ENCODE measurements at places on chromosomes 2 and 18. TPM values are rescaled to one million over a fixed set of nuclear protein-coding genes. Genes with fewer than 3 reads are reported as not detected.
A peak's percentile ranks its signal among the peaks of the same experiment; 100 is the strongest.

DYNAP gene
- total RNA-seq = not detected

REEP1 gene
- total RNA-seq = 1.1 TPM

CACNB4 gene
- 2.9 TPM for total RNA-seq

GRCh38 chr2:5409898-5410381, 282.2 kb upstream of the SOX11 start:
- no peaks in the 10 kb centered on the region for H3K36me3 ChIP-seq
- H3K27me3 ChIP-seq = no peaks in the 10 kb centered on the region
- DNase-seq = no peak
- H3K27ac ChIP-seq = no peak overlapping the region
- H3K4me1 ChIP-seq = no peaks in the 10 kb centered on the region

DNA sequence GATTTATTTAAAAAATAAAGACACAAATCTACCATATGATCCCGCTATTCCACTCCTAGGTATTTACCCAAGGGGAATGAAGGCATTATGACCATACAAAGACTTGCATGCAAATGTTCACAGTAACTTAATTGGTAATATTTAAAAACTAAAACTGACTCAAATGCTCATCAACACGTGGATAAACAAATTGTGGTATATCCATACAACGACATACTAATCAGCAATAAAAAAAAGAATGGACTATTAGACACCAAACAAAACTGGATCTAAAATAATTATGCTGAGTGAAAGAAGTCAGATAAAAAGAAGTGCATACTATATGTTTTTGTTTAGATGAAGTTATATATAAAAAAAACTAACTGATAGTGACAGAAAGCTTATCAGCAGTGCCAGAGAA, 428.3 kb downstream of the ZEB2 start:
- H3K27me3 ChIP-seq = no peaks in the 10 kb centered on the region
- H3K27ac ChIP-seq = no peak overlapping the region
- no peak for DNase-seq
- no peak overlapping the region for H3K4me3 ChIP-seq
- peaks cover 7% of the 10 kb centered on the region for H3K4me1 ChIP-seq

- peaks cover 6% of the 10 kb centered on the region for H3K27me3 ChIP-seq
- no peaks in the 10 kb centered on the region for H3K36me3 ChIP-seq
- no peak overlapping the region for H3K27ac ChIP-seq
- peaks cover 4% of the 10 kb centered on the region for H3K4me1 ChIP-seq
- DNase-seq = no peak
These were observed 74.8 kb downstream of the NFATC1 start for GRCh38 chr18:79470547-79470946.

DNA sequence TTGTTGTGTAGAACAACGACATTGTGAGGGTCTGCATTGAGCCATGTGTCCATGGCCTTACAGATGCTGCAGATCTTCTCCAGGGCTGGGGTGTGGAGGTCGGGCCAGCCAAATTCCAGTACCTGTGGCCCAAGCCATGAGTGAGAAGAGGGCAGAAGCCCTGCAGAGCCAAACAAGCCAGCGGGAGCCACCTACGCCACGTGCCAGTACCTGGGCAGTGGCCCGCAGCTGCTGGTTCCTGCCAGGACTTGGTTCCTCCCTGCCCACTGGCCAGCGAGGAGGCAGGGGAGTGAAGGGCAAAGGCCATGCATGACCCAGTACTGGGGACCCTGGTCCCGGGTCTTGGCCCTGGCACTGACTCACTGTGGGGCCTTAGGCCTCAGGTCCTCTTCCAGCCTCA, 109.4 kb downstream of the TNS1 start:
- H3K27ac ChIP-seq = no peak overlapping the region
- peaks cover 66% of the 10 kb centered on the region for H3K36me3 ChIP-seq
- no peak overlapping the region for H3K4me3 ChIP-seq
- DNase-seq = no peak

GRCh38 chr2:68251855-68252399, 405 bp downstream of the PPP3R1 start:
- DNase-seq = no peak
- H3K4me1 ChIP-seq = peaks cover 13% of the 10 kb centered on the region
- peak overlapping the region; percentile 69 for H3K4me3 ChIP-seq
- H3K27me3 ChIP-seq = no peaks in the 10 kb centered on the region
- peak overlapping the region; percentile 81 for H3K27ac ChIP-seq

DNA sequence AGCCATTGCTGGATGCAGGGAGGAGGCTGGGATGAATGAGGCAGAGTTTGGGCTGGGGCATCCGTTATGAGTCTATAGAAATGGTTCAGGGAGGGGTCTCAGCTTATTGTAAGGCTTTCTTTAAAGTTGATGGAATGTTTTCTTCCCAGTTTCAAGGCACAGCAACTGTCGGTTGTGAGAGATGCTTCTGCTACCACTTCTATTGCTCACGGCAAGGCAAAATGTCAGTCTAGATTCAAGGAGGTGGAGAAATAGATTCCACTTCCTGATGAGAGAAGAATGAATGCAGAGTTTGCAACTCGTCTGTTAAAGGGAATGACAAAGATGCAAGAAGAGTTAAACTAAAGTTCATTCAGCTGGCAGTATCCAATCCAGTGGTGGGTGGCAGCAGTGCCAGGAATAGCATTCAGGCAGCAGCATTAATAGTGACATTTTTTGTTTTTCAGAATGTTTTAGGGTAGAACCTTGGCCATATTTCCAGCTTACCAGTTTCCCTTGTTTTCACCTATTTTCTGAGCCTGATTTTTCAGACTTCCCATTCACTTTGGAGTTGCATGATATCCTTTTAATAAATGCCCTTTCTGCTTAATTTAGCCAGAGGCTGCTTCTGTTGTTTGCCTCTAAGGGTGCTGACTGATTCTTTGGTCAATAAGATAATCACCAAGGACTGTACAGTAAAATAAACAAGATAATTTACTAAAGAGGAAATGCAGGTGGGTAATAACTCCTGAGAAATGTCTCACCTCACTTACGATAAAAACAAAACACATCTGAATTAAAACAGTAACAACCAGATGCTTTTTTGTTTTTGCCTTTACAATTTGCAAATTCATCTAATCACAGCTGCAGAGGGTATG, 138.4 kb downstream of the RPIA start:
- no peak for DNase-seq
- H3K27ac ChIP-seq = no peak overlapping the region
- no peak overlapping the region for H3K4me3 ChIP-seq
- H3K4me1 ChIP-seq = no peaks in the 10 kb centered on the region
- H3K27me3 ChIP-seq = no peaks in the 10 kb centered on the region

Data from astrocyte (in vitro differentiated cells and primary cell).